ENCODE measurements at places on chromosomes 2 and 18.

GRCh38 chr2:231321556-231322334 is 73.8 kb upstream of the B3GNT7 start:
- DNase-seq, result no peak

GRCh38 chr2:237496428-237496827 is 9.4 kb downstream of the MLPH start:
- no peak for DNase-seq

DNA sequence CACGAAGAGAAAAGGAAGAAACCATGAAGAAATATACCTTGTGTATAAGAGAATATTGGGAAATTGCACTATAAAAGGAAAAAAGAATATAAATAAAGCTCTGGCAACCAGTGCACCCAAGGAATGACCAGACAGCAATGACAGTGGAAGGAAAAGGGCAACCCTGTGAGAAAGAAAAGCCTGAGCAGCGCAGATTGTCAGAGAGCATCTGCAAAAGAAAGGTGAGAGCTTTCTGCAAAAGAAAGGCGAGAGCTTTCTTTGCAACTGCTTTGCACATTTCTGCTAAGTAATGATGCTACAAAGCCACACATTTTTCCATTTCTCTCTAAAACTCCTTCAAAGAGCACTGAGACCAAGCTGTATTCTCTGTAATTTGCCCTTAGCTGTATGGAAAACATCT is 83.6 kb downstream of the CTNNA2 start:
- DNase-seq, result no peak

- no peak for DNase-seq
Observed at GRCh38 chr18:32769071-32769585, 3.7 kb downstream of the KLHL14 start.

DNA sequence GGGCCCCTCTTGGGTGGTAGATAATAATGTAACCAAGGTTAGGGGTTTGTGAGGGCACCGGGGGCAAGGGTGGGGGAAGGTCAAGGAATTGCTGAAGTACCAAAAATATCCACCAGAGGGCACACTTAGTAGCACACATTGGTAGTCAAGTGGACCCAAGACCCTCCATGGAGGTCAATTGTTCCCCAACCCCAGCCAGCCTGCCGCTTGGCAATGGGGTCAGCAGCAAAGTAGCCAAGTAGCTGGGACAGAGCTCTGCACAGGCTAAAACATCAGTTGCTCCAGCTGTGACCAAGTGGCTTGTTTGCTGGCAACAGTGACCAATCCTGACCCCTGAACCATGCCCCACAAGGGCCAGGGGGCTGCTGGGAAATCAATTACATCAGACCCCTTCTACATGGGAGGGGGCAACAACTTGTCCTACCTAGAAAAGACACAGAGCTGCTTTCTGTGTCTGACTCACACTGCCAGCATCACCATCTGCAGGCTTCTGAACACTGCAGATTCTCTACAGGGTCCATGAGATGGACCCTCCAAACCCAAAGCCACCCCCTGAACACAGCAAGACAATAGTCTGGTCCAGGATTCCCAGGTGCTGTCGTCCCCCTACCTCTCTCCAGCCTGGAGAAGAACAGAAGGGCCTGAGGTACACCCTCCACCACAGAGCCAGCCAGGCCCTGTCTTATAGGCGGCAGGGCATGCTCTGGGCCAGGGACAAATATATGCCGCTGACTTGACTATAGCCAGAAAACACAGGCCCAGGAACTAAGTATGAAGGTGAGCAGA is 76.0 kb downstream of the EMX1 start:
- peak; percentile 21 for DNase-seq

- no peak for DNase-seq
Observed at GRCh38 chr2:9260464-9260918, 53.9 kb downstream of the ASAP2 start.

GRCh38 chr18:62828091-62828640 is 112.8 kb downstream of the PHLPP1 start:
- DNase-seq, result no peak

DNA sequence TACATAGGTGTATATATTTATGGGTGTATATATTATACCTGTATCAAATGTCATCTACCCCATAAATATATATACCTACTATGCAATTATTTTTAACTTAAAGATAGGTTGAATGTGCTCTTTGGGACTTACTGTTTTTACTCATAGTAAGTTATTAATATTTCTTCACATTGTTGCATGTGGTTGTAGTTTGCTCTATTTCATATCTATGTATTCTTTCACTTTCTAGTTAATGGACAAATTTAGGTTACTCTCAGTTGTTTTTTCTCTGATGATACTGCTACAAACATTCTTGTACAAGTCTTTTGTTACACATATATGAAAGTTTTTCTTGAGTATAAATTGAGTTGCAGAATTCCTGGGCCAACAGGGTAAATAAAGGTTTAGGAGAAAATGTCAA is 601.8 kb upstream of the ID2 start:
- DNase-seq, result no peak

GRCh38 chr18:37705016-37705415 is 139.4 kb upstream of the CELF4 start:
- DNase-seq, result no peak

- DNase-seq, result peak; percentile 69
Observed at GRCh38 chr2:203909261-203909967, 27.1 kb upstream of the ICOS start.

DNA sequence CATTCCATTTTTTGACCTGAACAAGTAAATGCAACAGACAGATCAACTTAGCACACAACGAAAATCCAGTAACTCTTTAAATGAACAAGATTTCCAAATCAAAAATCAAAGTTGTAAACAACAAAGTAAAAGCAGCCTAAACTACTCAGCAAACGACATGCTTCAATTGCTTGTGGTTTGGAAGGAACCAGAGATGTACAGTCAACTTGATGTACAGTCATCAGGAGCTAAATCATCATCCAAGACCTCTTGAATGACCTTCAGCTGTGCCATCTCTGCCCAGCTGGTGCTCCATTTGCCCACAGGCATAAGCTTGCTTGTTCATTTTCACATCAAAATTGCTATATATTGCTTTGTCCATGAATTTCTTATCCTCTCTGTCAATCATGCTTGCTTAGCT is 109.8 kb downstream of the UPP2 start:
- DNase-seq, result no peak
